Foreskin fibroblast (primary cell): ENCODE measurements at places on chromosomes 5 and 9.
A peak's percentile ranks its signal among the peaks of the same experiment; 100 is the strongest.

GRCh38 chr9:138053996-138054752, 176.6 kb downstream of the CACNA1B start:
- no peak for DNase-seq

DNA sequence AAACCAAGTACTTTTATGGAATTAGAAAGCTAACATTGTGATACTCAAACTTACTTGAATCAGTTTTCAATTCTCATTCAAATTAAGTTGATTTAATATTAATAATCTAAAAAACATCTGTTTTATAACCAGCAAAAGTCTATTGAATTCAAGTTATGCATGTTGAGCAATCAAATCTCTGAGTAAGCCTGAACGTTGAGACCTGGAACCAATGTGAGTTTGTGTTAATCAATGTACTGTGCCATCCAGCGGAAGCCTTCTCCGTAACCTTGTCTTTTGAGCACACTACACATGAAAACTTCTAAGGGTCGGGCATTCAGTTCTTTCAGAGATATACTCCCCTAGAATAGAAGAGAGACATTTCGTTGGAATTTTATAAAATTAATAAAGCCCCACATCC, 25.9 kb downstream of the SAR1B start:
- peak; percentile 9 for DNase-seq

- no peak for DNase-seq
These were observed 339.2 kb downstream of the AGTPBP1 start for GRCh38 chr9:85402551-85402950.

DNA sequence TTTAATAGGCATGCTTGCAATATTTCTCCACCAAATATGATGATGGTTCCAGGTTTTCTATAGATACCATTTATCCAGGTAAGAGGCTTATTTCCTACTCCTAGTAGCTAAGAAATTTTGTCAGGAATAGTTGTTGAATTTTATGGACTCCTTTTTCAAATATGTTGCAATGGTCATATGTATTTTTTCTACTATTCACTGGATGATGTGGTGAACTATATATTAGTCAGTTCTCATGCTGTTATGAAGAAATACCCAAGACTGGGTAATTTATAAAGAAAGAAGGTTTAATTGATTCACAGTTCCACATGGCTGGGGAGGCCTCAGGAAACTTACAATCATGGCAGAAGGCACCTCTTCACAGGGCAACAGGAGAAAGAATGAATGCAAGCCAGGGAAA, 141.1 kb upstream of the NR3C1 start:
- peak; percentile 42 for DNase-seq

DNA sequence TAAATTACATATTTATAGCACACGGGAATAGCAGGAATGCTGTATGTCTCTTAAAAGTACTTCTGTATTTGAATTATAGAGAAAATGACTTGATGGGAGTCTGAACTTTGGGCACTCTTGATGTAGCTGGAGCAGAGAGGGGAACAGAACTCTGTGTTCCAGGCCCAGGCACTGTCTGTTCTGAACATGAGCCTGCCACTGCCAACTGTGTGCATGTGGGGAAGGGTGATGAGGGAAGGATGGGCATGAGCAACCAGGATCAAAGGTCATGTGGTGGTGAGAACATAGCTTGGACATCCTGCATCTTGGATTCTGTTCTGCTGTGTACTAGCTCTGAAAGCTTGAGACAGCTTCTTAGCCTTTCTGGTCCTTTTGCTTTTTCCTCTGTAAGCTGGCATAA, 16.4 kb upstream of the ZBED3 start:
- peak; percentile 23 for DNase-seq

GRCh38 chr9:37415011-37415719, 7.3 kb upstream of the GRHPR start:
- DNase-seq = peak; percentile 65

GRCh38 chr5:57185313-57185712, 11.5 kb downstream of the GPBP1 start:
- DNase-seq = no peak

DNA sequence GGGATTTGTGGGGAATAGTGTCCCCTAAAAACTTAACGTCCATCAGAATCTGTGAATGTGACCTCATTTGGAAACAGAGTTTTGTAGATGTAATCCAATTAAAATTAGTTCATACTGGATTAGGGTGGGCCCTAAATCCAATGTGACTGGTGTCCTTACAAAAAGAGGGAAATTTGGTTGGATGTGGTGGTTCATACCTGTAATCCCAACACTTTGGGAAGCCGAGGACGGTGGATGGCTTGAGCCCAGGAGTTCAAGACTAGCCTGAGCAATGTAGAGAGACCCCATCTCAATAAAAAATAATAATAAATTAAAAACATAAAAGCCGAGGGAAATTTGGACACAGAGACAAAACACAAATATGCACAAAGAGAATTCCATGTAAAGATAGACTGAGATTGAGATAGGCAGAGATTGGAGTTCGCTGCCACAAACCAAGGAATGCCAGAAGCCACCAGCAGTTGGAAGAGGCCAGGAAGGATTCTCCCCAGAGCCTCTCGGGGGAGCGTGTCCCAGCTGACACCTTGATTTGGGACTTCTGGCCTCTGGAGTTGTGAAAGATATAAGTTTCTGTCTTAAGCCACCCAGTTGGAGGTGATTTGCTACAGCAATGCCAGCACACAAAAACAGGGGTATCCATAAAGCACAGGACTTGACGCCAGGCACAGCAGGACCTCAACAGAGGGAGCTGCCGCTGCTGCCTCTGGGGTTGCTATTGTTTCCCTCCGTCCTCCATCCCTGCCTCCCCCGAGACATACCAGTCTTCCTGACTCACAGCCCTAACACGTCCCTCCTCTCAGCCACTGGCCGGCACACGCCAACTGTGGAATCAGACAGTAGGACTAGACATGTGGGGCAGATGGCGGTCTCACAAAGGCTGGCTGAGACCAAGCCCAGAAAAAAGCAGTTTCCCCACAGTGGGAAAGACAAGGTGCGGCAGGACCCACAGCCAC, 73.8 kb upstream of the IL17B start:
- DNase-seq = peak; percentile 93

- no peak for DNase-seq
These were observed 2039.9 kb downstream of the EFNA5 start for GRCh38 chr5:105630803-105631202.

DNA sequence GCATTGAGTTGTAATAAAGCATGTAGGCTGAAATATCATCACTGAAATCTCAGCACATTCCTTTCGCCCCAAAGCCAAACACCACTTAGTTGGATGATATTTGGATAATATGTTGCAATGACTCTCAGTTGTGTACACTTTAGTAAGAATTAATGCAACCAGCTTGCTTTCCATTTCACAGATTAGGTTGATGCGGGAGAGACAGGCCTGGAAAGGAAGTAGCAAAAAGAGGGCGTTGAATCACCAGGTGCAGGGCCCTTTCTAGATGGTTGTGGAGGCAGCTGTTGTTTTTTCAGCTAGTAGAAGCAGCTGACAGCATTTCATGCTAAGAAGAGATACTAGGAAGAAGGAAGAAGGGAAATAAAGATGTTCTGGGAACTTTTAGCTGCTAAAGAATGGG, 30.9 kb downstream of the DMRT3 start:
- DNase-seq = no peak

GRCh38 chr9:126511411-126511810, 102.3 kb upstream of the LMX1B start:
- no peak for DNase-seq

DNA sequence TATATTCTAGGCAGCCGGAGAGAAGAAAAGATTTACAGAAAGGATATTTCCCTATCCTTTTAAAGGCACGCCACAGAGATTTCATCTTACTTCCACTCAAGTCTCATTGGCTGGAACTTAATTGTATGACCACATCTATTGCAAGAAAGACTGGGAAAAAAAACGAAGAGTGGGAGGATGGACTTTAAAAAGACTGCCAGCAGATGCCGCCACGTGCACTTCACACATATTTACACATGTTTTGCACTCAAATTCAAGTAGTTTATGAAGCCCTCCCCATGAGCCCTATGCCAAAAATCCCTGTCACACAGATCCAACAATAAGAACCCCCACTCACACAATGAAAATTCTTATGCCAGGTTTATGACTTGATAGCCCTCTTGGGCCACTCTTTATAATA, 138.5 kb upstream of the TYRP1 start:
- peak; percentile 16 for DNase-seq
